ENCODE measurements at places on chromosomes 12 and 14.

DNA sequence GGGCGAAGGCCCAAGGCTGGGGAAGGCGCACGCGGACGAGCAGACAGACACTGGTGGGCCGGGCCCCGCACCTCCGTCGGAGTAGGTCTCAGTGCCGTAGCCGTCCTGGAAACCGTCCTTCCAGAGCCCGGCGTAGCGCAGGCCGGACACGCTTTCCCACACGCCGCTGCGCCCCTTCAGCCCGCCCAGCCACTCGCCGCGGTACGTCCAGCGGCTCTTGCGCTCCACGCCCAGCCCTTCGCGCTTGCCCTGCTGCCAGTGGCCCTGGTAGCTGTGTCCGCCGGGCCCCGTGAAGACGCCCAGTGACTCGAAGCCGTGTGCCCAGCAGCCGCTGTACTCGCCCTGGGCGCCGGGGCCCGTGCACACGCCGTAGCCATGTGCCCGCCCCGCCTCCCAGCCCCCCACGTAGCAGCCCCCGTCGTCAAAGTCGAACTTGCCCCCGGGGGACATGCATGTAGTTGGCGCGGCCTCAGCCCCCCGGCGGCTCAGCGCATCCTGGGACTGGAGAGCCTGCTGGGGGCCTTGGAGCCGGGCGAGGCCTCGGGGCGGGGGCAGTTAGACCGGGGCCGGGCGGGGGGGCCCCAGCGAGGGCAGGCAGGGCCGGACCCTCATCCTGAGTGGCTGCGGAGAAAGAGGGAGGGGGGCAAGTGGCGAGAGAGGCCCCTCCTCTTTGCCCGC, 1.4 kb downstream of the JPH4 start:
- DNase-seq = no peak

DNA sequence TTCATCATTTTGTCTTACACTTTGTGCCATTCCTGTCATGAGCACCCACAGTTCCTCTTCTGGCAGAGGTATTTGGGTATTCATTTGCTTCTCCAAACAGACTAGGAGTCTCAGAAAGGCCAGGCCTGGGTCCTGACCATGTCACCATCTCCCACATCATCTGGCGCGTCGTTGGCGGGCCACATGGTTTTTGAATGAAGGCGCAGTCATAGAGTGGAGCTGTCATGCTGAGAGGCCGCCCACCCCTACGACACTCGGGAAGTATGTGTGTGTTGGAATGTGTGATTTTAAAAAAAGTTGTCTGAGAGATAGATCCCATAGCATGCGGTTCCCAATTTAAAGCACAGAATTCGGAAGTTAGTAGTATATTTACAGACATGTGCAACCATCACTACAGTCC, 15.6 kb upstream of the TTC7B start:
- no peak for DNase-seq

- no peak for DNase-seq
These were observed 37.0 kb downstream of the SYNE3 start for GRCh38 chr14:95479494-95479893.

DNA sequence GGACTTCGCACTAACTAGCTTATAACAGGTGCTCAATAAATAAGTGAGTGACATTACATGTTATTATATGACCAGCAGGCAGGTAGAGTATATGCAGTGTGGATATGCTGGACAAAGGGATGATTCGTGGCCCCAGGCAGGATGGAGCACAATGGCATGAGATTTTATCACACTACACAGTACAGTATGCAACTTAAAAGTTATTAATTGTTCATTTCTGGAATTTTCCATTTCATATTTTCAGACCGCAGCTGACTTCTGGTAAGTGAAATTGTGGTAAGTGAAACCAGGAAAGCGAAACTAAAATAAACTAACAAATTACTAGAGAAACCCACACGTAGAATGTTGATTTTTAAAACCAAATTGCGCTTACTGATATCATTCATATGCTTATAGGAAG, 3.3 kb downstream of the PARP11 start:
- no peak for DNase-seq

GRCh38 chr12:80754274-80754673, 37.6 kb downstream of the MYF5 start:
- DNase-seq = no peak

DNA sequence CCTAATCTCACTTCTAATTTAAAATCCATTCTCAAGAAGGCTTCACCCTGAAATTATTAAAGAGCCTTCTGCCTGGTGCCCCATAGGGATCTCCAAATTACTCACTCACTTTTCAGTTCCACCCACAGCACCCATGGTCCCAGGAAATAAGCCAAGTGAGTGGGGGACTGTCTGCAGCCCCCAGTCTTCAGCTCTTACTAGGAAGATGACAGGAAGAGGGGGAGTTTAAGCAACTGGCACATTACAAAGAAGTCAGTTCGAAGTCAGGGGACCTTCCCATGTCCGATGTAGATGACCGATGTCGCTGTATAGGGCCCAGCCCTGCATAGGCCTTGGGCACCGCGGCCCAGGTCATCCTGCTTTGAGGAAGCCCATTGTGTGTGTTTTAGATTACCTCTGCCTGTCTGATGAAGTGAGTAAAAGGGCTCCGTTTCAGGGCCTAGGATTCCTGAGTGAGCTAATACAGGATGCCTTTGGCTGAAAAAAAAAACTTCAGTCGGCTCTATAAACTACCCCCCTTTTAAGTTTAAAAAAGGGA, 1.9 kb downstream of the ACTN1 start:
- no peak for DNase-seq

GRCh38 chr14:67133595-67134441, 55.4 kb upstream of the GARIN2 start:
- DNase-seq = no peak

GRCh38 chr14:53237488-53237887, 84.4 kb upstream of the DDHD1 start:
- no peak for DNase-seq

GRCh38 chr12:38690646-38691045, 214.7 kb downstream of the CPNE8 start:
- DNase-seq = no peak

GRCh38 chr12:11130382-11130781, 4.1 kb downstream of the TAS2R30 start:
- DNase-seq = no peak

- DNase-seq = no peak
These were observed 49.2 kb downstream of the ARF6 start for GRCh38 chr14:49942090-49942489.

GRCh38 chr14:102998393-102998792, 59.0 kb downstream of the CDC42BPB start:
- no peak for DNase-seq

GRCh38 chr12:112908548-112908947, 1.8 kb downstream of the OAS1 start:
- no peak for DNase-seq

DNA sequence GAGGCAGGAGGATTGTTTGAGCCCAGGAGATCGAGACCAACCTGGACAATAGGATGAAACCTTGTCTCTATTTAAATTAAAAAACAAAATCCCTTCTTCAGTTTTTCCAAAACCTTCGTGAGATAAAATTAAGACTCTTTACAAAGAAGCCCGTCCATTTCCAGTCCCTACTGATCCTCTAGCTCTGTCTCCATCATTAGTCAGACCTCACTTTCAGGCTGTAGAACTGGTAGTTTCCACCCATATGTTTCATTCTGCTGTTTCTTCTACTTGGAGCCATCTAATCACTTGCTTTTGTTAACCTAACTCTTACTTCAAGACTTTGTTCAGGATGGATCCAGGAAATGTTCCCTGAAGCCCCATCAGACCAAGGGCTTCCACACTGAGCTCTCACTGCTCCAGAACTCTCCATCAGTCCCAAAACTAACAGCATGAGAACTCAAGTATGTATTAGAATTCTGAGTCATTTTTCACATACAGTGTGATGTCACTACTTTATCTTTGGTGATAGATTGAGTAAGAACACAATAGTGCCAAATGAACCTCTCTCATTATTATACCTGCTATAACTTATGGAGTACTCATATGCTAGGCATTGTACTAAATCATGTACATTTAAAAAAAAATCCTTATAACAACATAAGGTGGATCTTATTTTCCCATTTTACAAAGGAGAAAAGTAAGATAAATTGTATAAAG, 90.8 kb downstream of the PRICKLE1 start:
- no peak for DNase-seq

GRCh38 chr12:58922849-58923248, 2.5 kb upstream of the LRIG3 start:
- no peak for DNase-seq

DNA sequence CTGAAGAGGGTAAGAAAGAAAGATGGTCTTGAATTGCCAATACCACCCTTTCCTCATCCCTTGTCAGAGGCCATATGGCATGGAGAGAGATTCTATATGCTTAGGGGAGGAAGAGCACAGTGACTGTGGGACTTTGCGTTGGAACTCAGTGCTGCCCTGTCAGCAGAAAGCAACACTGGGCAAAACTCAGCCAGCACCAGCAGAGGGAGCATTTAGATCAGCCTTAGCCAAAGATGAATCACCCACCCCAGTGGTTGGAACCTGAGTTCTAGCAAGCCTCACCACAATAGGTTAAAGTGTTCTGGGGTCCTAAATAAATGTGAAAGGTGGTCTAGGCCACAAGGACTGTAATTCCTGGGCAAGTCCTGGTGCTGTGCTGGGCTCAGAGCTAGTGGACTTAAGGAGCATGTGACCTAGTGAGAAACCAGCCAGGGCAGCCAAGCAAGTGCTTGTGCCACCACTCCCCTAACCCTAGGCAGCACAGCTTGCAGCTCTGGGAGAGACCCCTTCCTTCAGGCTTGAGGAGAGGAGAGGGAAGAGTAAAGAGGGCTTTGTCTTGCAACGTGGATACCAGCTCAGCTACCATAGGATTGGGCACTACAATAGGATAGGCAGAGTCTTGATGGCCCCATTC, 11.4 kb upstream of the BCAT1 start:
- DNase-seq = peak; percentile 12

DNA sequence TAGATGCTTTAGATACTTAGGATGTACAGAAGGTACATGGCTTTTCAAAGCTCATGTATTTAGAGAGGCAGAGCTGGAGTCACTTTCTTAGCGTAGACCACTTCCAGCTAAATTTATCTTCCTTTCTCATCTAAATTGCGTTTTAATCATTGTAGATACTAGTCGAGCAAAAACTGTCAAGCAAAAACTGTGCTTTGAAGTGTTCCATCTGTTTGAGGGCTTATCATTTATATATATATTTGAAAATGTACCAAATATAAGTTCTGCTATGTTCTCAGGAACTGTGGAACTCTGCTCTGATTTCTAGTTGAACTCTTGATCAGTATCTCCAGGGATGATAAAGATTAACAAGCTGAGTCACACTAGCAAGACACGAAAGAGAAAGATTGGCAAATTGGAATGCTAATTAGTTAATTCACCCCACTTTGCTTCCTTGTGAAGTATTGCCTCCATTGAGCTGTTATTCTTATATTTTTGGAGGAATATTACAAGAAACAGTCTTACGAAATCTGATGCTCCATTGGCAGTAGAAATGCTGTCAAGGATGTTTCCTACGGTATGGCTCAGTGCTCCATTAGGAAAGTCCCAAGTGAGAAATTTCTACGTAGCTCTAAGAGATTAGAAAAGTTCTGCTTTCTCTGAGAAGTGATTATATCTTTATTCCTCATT, 310.7 kb downstream of the AEBP2 start:
- DNase-seq = no peak

- DNase-seq = peak; percentile 55
These were observed 1214.3 kb upstream of the TMEM132C start for GRCh38 chr12:127052511-127053232.

GRCh38 chr12:88630561-88630960, 50.3 kb upstream of the KITLG start:
- no peak for DNase-seq

- no peak for DNase-seq
These were observed 217.7 kb downstream of the NUAK1 start for GRCh38 chr12:105921055-105921454.

DNA sequence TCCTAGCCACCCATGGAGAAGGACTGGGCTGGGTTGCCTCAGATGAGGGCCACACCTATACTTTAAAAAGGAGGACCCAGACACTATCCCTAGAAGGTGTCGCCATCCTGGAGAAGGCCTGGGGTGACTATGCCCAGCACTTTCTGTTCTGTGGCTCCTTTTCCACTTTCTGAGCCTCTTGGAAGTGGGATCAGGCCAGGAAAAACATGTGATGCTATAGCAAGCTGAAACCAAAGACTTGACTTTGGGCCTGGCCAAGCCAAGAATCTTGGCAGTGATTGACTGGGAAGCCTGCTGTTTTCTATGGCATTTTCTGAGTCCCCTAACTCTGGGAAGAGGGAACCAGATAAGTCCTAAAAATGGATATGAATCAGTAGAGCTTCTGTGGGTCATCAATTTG, 332.3 kb downstream of the ZFP36L1 start:
- no peak for DNase-seq

GRCh38 chr12:15196221-15196620, 25.0 kb downstream of the RERG start:
- DNase-seq = no peak

DNA sequence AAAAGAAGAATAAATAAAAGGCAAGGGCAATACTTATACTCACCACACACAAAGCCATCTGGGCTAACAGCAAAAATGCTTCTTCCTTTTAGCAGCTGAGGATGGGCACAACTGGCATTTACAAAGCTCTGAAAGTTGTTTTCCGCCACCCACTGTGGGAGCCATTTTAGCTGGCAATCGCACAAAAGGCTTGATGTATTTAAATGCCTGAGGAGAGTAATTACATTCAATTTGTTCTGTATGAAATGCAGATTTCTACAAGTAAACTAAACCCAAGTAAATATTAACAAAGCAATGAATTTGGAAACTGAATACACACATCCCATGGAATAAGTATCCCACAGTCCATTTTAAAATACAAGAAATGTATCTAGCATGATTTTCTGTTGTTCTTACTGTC, 37.5 kb downstream of the LRIG3 start:
- no peak for DNase-seq

DNA sequence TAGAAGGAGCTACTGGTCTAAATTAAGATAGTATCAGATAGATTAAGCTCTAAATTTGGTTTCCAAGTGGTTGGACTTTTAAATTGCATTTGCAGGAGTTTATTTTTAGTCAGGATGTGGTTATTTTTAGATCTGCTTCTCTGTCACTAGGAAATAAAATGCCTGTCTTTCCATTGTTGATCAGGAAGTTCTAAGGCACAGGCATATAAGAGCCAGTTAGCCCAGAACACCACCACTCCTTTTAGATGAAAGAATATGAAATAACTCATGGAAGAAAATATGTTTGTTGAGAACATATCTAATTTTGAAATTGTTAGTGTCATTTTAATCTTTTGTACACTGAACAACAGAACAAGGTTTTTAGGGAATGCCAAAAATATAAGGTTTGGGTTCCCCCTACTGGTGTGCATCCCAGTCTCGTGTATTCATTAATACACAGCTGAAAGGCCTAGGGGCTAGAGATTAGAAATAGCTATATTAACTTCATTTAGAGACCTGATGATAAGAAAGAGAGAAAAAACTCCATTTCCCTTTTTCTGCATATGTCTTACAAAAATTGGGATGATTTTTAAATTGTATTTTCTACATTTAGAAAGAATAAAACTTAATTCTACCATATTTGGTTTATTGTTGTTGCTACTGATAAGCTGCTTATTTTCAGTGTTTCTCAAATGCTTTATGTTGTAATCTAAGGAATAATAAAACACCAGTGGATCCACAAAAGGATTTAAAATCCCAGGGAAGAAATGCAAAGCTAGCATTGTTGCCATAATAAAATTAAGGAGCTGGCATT, 67.2 kb downstream of the RIC8B start:
- DNase-seq = no peak
